ENCODE measurements at places on chromosomes 2 and 18.

- DNase-seq = no peak
Observed at GRCh38 chr2:235614176-235614860, 120.5 kb downstream of the AGAP1 start.

- DNase-seq = no peak
Observed at GRCh38 chr2:8573234-8573941, 108.5 kb upstream of the ID2 start.

DNA sequence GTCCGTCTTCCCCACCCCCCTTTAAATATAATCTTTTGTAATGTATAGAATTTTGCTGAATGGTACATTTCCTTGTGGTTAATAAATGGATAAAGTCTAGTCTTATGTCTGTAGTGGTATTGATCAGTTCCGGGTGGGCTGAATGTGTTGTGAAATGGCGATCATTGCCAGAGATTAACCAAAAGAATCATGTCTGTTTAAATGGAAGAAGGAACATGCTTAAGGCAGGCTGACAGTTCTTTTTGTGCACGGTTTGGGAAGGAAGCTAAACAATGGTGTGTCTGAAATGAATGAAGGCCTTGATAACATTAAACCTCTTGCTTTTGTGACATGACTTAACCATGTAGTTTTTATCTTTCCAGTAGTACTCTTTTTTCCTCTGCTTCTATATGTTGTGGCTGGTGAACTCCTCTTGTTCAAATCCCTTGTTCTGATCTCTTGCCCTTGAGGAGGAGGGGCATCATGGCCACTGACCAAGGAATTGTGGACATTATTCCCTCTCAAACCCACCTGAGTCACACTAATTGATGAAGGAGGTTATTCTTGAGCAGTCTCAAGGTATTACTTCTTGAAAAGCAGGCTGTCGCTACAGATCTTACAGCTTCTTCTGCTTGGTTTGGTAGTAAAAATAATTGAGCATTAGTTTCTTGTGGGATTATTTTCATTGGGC, 1.7 kb downstream of the ACVR2A start:
- peak; percentile 45 for DNase-seq

GRCh38 chr2:229775614-229776313, 61.4 kb upstream of the DNER start:
- DNase-seq = no peak

DNA sequence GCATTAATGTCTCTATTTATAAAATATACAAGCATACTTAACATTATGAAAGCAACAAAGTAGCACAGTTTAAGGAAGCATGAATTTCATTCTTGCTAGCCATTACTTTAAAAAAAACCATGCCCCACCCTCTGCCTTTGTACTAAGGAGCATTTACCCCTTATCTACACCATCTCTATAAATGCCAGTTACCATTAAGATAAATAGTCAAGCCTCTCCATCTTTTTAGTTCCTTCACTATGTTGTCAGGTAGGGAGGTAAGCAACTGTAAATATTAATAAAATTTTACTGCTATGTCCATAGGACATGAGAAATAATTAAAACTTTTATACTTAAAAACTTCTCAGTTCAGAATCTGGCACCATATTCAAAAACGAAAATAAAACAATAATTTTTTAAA, 42.1 kb downstream of the ROCK1 start:
- DNase-seq = no peak

DNA sequence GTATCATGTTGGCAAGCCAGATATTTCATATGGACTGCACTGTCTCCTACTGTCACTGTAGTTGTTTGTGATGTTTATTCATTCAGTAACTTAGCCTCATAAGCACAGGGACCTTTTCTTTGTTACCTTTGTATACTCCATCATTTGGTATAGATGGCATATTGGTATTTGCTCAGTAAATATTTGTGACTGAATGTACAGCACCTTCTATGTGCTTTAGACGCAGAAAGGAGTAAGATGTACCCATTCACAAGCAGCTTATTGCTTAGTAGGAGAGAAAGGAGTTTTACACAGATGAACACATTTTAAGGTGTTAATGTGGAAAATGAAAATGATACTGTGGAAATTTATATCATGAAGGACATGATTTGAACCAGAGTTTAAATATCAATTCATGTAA, 12.0 kb downstream of the EPC2 start:
- DNase-seq = no peak

- no peak for DNase-seq
Observed at GRCh38 chr2:233418761-233419546, 64.7 kb downstream of the DGKD start.

DNA sequence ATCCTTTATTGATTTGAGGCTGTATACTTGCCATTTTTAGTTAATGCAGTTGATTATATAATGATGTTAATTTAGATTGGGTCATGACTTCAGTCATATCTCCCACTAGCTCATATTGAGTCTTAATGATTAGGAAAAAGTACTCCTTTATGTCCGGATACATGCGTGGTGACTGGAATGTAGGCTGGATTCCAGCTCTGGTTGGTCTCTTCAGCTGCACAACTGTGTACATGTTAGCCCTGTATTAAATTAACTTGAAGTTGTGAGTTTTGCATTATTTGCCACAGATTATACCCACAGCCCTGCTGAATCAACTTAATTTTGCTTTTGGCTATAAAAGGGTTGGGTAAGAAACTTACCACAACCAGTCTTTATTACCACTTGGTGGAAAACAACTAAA, 22.5 kb downstream of the MOB4 start:
- DNase-seq = no peak

GRCh38 chr2:16553226-16553625, 112.4 kb downstream of the CYRIA start:
- DNase-seq = peak; percentile 35

- DNase-seq = peak; percentile 30
Observed at GRCh38 chr18:10100941-10101701, 187.3 kb downstream of the VAPA start.

- DNase-seq = no peak
Observed at GRCh38 chr2:233010569-233011267, 2.3 kb downstream of the NGEF start.

- DNase-seq = no peak
Observed at GRCh38 chr2:224412141-224413015, 10.5 kb upstream of the FAM124B start.

GRCh38 chr2:122389694-122390093, 634.2 kb downstream of the TSN start:
- no peak for DNase-seq

GRCh38 chr2:32095671-32096070, 32.3 kb downstream of the SPAST start:
- DNase-seq = no peak

- DNase-seq = no peak
Observed at GRCh38 chr2:183024339-183025095, 13.7 kb downstream of the NCKAP1 start.

- DNase-seq = no peak
Observed at GRCh38 chr2:233816334-233816733, 38.0 kb downstream of the HJURP start.

DNA sequence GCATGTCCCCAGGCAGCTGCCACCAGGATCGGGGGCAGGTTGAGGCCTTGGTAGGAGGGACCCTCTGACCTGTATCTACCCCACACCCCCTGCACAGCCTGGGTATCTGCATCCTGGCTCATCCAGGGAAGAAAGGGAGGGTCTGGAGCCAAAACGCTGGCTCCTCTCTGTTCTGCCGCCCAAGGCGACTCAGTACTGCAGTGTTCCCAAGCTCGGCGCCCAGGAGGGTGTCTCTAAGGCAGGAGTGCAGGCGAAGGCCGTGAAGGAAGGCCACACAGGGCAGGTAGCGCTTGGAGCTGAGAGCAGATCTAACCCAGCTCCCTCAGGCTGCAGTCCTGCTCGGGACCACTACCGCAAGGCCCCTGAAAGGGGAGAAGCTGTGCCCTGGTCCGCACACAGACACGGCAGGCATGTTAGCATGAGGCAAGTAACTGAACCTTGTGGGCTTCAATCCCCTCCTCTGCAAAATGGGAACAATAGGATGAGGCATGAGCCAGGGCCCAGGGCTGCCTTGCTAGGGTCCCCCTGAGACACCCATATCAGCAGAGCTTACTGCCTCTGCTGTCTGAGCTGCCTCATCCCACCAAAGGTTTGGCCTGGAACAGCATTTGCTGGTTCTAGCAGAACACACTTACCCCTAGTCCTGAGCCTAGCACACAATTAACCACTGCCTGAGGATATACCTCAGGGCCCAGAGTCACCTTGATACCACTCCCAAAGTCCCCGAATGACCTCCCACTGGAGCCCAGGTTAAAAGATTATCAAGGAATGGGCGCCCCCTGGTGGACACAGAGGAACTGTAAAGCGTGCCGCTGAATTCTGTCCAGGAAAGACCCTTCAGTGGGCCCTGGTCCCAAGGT, 6.5 kb downstream of the PTMA start:
- DNase-seq = peak; percentile 62

GRCh38 chr2:120673571-120674061, 62.1 kb upstream of the GLI2 start:
- no peak for DNase-seq

- no peak for DNase-seq
Observed at GRCh38 chr2:135826544-135826943, 10.4 kb downstream of the LCT start.

DNA sequence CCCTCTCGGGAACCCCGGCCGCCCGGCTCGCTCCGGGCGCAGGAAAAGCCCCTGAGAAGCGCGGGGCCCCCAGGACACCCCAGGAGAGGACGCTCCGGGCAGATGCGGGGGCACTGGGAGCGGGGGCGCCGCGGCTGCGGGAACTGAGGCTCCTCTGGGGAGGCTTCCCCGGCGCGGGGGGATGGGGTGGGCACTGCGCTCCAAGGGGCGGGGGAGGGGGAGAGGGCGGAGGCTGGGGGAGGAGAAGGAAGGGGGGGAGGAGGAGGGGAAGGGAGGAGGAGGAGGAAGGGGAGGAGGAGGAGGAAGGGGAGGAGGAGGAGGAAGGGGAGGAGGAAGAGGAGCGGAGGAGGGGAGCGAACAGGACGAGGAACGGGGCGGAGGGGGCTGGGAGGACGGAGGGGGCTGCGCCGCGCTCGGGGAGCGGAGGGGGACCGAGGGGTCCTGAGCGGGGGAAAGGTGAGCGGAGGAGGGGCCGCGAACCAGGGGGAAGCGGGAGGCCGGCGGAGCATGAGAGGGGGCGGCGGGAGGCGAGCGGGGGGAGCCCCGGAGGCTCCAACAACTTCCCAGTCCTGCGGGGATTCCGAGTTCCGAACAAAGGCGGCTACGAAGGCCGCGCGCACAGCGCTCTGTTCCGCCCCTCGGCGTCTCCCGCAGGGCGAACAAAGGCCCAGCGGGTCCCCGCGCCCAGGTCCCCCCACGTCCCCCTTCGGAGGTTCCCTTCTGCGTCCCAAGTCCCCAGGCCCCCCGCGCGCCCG, 742 bp downstream of the PXDN start:
- DNase-seq = no peak

DNA sequence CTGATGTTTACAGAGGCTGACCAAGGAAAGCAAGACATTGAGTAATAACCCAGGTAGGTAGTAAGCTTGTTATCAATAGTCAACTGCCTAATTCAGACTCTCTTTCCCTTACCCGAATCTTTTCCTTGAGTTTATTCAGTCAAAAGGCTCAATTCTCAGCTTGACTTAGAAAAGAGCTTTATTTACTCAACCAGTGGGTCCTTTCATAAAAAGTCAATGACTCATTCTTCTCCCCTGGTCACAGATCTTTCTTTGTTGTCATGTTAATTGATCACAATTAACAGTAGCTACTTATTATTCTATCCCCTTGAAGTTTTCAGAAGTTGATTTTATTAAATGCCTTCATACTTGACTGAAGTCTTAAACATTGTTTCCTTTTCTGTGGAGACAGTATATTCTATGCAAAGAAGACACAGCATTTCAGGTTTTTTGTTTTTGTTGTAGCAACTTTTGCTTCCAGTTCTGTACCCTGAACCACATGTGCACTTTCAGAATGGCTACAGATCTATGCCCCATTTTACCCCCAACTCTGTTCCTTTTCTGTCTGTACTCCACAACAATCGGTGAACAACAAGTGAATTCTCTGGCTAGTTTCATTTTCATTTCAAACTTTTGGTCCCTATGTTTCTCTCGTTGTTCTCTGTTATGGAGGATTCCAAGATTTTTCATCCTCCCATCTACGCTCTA, 428.3 kb downstream of the NCKAP5 start:
- peak; percentile 82 for DNase-seq

GRCh38 chr2:158153270-158154015, 51.8 kb downstream of the UPP2 start:
- no peak for DNase-seq

- DNase-seq = no peak
Observed at GRCh38 chr2:31277621-31278020, 43.7 kb downstream of the EHD3 start.

GRCh38 chr18:75210274-75211001, at the start of gene TSHZ1:
Gene TSHZ1 (plus strand): TSS chr18:75210797. CDS start chr18:75211877, 1,080 bp downstream.
- DNase-seq = peak; percentile 74

DNA sequence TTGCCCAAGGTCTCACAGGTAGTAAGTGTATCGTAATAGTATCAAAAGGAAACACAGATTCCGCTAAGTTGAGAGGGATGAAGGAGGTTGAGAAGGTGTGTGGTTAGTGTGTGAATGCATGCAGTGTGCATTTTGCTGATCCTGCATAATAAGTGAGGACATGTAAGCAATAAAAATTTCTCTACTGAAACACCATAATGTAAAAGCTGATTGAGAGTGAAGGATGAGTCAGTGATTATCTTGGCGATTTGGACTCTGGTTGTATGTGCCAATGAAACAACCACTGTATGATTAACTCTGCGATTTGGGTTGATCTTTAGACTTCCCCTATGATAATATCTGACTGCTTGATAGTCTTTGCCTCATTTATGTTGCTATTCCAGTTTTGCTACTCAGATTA, 16.7 kb upstream of the ADGRF3 start:
- DNase-seq = peak; percentile 62

GRCh38 chr2:152406119-152406835, 71.3 kb downstream of the FMNL2 start:
- no peak for DNase-seq

GRCh38 chr2:168215813-168216212, 31.6 kb downstream of the STK39 start:
- no peak for DNase-seq

DNA sequence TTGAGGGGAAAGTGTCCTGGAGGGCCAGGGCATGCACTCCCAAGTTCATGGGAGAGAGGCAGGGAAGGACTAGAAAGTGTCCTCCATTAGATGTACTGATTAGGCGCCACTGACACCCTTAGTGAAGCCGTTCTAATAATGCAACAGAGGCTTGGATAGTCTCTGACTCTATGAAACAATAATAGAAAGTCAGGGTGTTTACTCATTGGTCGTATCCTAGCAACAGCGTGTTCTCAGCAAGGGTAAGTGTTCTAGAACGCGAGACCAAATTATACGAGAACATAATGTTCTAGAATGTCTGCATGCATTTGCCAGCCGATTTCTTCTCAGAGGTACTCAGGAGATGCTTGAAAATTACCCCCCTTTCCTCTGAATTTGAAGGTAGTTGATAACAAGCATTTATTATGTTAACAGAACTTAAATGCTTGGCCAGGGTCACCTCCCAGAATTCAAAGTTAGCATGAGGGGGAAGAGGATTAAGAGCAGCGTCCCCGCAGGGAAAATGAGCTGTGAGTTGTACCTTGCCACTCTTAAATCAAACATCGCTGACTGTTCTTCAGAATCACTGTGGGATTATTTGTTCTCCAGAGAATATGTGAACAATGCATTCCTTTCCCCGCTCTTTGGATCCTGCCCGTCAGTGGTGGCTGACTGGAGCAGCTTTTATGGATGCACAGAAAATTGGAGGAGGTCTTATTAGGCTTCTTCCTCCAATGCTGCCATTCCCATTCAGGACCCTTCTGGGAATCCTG, 33.7 kb upstream of the PDIA6 start:
- peak; percentile 22 for DNase-seq
